ENCODE measurements at places on chromosomes 16 and 17.

- no peak for DNase-seq
Observed at GRCh38 chr17:81179220-81179619, 13.2 kb upstream of the AATK start.

DNA sequence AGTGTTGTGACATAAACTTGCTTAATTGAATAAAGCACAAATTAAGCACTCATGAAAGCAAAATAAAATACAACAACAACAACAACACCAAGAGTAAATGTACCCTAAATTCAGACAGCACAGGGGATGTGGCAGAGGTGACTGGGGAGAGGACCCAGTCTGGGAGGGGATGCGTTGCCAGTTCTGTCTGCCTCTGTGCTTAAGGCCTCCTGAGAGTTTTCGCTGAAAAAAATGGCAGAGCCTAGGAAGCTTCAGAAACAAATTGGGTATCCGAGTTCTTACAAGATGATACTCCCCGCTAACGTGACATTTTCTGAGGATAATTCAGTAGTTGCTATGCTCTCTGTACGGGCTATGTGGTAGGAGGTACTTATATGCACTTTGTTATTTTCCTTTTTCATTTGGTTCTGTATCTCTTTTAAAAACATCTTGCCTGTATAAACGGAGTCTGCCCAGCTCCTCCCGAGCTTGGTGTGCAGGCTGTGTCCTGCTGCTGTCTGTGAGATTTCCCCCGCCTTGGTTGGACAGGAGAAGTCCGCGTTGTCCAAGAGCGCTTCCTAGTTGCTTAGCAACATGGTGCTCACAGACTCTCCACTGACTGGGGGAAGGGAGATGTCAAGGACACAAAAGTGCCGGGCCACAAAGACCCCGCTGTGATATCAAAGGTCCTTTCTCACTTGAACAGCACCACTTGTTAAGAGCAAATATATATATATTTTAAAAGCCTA lies 134.2 kb upstream of the CPHXL start:
- no peak for DNase-seq

DNA sequence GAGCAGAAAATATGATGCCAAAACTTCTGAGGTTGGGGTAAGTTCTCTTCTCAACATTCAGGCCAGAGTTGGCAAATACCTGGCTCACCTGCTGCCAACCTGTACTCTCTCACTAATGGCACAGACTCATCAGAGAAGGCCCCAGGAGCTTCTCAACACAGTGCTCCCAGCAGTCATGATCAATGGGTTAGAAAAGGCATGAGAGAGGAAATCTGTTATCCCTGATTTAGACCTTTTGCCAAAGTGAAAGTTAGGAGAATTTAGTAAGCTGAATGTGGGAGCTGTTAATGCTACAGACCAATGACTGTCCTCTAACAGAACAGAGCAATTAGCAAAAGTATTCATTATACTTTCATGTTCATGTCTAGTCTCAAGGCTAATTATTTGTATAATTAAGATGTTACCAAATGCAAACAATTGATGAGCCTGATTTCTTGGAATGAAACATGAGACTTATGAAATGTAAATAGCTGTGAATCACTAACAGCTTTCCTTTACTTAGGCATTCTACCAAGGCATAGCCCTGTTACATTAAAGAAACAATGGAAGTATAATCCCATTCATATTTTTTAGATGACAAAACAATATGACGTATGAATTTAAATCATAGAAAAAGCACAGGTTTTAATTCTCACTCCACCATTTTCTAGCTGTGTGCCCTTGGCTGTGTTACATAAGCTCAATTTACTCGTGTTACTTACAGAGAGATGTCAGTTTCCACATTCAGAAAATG lies 68.7 kb upstream of the MARCHF10 start:
- DNase-seq, result no peak

GRCh38 chr16:30485818-30486436 lies 13.4 kb downstream of the ITGAL start:
- no peak for DNase-seq

DNA sequence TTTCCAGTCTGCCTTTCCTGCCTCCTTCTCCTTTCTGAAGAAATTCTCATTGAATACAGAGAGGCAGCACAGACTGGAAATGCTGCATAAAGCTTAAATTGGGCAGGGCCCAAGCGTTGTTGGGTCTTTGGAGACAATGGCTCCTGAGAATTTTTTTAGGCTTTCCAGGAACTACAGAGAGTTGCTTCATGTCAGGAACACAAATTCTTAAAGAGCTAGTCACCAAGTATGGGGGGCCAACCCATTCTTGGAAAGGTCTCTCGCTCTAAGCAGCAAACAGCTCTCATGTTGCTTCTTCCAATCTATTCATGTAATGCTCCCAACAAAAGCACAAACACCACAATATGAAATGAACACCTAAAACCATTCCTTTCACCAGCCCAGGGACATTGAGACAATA lies 6.9 kb downstream of the HNF1B start:
- DNase-seq, result no peak

DNA sequence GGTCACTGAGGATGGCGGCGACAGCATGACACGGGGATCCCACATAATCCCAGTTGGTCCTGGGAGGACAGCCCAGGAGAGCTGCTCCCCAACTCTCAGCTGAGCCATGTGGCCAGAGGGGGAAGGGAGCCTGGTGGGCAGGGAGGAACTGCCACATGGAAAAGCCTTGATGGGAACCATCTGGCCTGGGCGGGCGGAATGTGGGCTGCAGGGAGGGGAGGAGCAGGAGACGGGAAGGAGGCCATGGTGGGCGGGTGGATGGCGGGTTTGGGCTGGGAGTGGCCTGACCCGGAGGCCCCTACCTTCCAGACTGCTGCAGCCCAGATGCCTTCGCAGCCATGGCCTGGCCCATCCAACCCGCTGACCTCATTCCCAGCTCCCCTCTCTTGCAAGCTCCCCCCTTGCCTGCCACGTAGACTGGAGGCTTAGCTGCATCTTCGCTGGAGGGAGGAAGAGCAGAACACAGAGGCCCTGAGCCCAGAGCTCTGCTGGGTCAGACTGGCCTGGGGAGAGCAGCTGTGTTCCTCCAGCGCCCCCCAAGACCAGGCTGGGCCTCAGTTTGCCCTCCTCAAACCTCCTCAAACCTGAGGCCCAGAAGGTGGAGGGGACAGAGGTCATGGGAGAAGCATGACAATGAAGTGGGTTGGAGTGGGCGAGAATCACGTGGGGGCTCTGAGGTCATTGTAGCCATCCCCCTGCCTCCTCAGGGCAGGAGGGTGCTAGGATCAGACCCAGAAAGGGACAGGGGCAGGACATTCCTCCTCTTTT lies 8.2 kb upstream of the COL1A1 start:
- DNase-seq, result no peak

DNA sequence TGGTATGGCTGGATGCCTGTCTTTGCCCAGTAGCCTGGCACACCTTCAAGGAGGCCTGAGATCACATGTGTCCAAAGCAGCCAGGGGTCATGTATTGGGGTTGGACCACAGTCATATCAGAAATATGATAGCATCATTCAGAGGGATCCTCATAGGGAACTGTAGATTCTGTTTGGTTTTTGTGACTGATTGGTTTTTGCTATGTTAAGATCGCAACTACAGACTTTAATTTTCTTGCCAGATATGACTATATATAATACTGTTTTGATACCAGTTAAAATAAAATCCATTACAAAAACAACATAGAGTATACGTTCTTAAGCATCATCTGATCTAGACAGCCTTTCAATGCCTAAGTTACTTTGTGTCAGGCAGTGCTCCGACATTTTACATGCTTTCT lies 11.8 kb upstream of the SMPD3 start:
- no peak for DNase-seq

DNA sequence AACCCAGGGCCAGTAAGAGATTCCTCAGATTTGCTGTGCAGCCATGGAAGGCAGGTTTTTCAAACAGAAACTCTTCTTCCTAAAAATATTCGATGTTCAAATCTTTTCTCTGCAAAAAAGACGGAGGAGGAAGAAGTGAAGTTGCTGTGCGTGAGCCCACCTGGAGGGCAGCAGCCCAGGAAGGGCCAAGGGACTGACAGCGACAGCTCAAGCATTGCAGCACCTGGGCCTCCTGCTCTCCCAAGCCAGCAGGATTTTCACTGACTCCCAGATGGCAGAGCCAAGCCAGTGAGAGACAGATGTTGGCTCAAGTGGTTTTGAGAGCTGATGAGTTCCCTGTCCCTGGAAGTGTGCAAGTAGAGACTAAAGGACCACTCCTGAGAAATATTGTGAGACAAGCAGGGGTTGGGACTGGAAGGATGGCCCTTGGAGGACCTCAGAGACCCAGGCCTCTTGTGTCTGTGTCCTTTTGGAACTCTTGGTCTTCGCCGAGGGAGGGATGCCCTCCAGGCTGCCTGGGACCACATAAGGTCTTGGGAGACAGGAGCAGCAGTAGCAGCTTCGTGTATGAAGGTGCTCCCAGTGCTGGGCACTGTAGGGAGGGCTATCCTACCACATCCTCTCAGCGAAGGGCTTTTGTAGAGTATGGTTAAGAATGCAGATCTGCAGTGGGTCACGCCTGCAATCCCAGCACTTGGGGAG lies 29.3 kb upstream of the TNFRSF13B start:
- DNase-seq, result no peak

- DNase-seq, result no peak
Observed at GRCh38 chr16:73504591-73505575, 457.0 kb upstream of the ZFHX3 start.

DNA sequence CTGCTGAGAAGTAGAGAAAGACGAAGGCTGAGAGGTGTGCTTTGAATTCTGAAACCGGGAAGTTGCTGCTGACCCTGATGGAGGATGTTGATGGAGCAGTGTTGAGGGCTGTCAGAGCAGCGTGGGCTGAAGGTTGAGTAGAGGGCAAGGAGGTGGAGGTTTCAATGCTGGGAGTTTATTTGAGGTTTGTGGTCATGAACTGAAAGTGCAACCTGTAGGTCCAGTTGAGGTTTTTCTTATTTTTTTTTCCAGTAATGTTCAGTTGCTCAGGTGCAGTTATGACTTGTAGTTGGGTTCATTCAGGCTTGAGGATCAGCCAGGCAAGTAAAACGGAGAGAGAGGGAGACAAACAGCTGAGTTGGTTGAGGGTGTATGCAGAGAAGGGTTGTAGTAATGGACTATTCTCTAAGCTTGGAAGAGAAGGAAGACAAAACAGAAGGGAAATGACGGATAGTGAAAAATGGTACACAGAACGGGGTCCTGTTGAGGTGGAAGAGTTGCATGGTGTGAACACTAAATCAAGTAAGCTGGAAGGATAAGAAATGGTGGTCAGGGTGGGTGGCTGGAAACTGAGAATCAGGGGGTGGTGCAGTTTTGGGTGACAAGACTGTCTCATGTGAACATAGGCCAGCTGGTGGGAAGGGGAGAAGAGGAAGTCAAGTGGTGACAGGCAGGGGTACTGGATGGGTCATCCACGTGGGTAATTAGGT lies 8.7 kb upstream of the UBE2G1 start:
- no peak for DNase-seq

DNA sequence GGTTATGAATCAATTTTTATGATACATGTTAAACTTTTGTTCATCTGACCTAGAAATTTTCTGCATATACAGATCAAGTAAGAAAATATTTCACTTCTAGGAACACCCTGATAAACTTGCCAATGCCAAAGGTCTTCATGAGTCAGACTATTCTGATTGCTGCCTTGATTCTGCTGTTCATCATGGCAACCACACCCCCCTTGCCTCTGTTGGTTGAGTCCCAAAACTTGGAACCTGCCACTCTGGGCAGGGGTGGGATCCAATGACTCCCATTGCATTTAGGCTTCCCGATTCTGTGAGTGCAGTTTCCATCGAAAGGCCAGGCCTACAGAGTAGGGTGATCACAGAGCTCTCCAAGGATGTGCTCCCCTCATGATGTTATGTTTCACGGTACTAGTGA lies 15.8 kb upstream of the TENT4B start:
- DNase-seq, result no peak

DNA sequence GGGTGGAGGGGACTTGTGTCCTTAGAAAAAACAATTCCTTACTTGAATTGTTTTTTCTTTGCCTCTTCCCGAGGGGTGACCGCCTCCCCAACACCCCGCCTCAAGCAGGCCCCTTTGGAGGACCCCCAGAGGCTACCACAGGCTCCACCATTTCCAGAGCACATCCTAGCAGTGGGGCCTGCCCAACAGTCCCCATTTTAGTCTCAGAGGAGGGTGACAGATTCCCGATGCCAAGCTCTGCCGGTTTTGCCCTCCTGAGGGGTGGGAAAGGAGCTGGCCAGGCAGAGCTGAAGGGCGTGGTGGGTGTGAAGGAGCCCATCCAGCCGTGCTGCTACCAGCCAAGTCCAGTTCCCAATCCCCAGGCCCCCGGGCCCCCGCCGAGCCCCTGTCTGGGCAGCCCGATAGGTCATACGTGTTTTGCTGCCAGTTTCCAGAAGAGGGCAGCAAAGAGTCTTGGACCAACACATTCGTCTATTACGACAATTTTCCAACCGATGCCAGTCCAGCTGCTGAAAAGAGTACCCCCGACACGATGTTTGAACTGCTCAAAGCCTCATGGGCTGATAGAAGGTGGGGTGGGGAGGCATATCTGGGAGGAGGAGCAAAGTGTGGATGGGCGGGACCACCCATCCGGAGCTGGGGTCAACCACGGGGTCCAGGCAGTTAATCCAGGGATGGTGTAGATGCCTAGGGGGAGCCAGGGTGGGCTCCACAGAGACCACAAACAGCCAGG lies 18.8 kb upstream of the GAA start:
- peak; percentile 91 for DNase-seq

- DNase-seq, result no peak
Observed at GRCh38 chr17:55996826-55997225, 156.4 kb upstream of the ANKFN1 start.

DNA sequence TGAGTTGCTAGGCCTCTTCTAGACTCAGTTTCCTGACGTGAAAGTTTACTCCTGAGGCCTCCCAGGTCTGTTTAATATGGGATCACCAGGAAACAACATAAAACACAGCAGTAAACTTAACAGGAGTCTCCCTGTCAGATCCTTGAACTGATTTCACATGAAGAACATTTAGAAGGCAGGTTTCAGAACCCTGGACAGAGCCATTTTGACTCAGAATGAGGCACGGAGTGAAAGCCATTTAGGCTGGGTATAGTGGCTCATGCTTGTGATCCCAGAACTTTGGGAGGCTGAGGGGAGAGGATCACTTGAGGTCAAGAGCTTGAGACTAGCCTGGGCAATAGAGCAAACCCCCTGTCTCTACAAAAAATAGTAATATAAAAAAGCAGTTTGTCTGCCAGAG lies 289.1 kb downstream of the CA10 start:
- DNase-seq, result peak; percentile 15

- no peak for DNase-seq
Observed at GRCh38 chr16:85735225-85735635, 15.7 kb downstream of the C16orf74 start.

- DNase-seq, result peak; percentile 90
Observed at GRCh38 chr16:4474192-4474961, at the start of gene NMRAL1. Gene NMRAL1 (minus strand): TSS chr16:4474625. CDS start chr16:4474132, 493 bp downstream.

Measured in lung microvascular endothelial cell (primary cell).